ENCODE measurements at places on chromosomes 12 and 14. TPM values are rescaled to one million over a fixed set of nuclear protein-coding genes. Genes with fewer than 3 reads are reported as not detected.

The OTUB2 gene
- total RNA-seq: 2.3 TPM

The KIF5A gene
- 0.89 TPM for total RNA-seq

The ASB8 gene
- total RNA-seq: 46.4 TPM

The TSPAN19 gene
- total RNA-seq: not detected

The TMEM117 gene
- 0.79 TPM for total RNA-seq

The KRT7 gene
- 2.2 TPM for total RNA-seq

The GYS2 gene
- not detected for total RNA-seq

The SALL2 gene
- 1.9 TPM for total RNA-seq

The KRT85 gene
- total RNA-seq: not detected

The RTN1 gene
- total RNA-seq: not detected

The BIN2 gene
- 200 TPM for total RNA-seq

The LUM gene
- total RNA-seq: not detected

The RDH5 gene
- 25.8 TPM for total RNA-seq

The CLMN gene
- 0.94 TPM for total RNA-seq

The SPX gene
- total RNA-seq: 0.12 TPM

The CLEC2A gene
- not detected for total RNA-seq

The MDM1 gene
- 25.2 TPM for total RNA-seq

The ZNF84 gene
- 22.7 TPM for total RNA-seq

The PLBD1 gene
- not detected for total RNA-seq

The KRT76 gene
- total RNA-seq: not detected

The SLC38A4 gene
- total RNA-seq: not detected

The FAM186B gene
- total RNA-seq: 0.15 TPM

The NANOG gene
- total RNA-seq: not detected

The GPR137C gene
- total RNA-seq: 0.60 TPM

The KRT72 gene
- 12.3 TPM for total RNA-seq

The GDF3 gene
- not detected for total RNA-seq

The SP7 gene
- not detected for total RNA-seq

The ZFYVE21 gene
- total RNA-seq: 16.9 TPM

The PPP2R5C gene
- total RNA-seq: 300 TPM

The GPR135 gene
- total RNA-seq: 1.6 TPM

The DPPA3 gene
- not detected for total RNA-seq

The RNU6-8 gene
- total RNA-seq: not detected

The ALG10B gene
- total RNA-seq: 13.5 TPM

The GPD1 gene
- 0.25 TPM for total RNA-seq

The HAL gene
- total RNA-seq: 0.69 TPM

The KDM2B gene
- 72.7 TPM for total RNA-seq

The SIX1 gene
- total RNA-seq: not detected

The COCH gene
- 0.33 TPM for total RNA-seq

The RPL10L gene
- not detected for total RNA-seq

The ACTR6 gene
- total RNA-seq: 33.8 TPM

The KRT78 gene
- total RNA-seq: not detected

The OAS2 gene
- 420 TPM for total RNA-seq

The GLS2 gene
- total RNA-seq: 1.9 TPM

The TMEM132C gene
- not detected for total RNA-seq

The DACT1 gene
- total RNA-seq: 1.2 TPM

The RPS6KL1 gene
- total RNA-seq: 4.6 TPM

The ZNF891 gene
- total RNA-seq: 2.7 TPM

The LRTM2 gene
- not detected for total RNA-seq

The SDR9C7 gene
- total RNA-seq: not detected

The ASCL1 gene
- total RNA-seq: not detected

The NKX2-1 gene
- total RNA-seq: not detected

The GLIPR1L1 gene
- not detected for total RNA-seq

The CMA1 gene
- not detected for total RNA-seq

The CKB gene
- total RNA-seq: 0.52 TPM
